B cell (primary cell): ENCODE measurements at places on chromosomes 1 and 21. TPM values are rescaled to one million over a fixed set of nuclear protein-coding genes. Genes with fewer than 3 reads are reported as not detected.

DNA sequence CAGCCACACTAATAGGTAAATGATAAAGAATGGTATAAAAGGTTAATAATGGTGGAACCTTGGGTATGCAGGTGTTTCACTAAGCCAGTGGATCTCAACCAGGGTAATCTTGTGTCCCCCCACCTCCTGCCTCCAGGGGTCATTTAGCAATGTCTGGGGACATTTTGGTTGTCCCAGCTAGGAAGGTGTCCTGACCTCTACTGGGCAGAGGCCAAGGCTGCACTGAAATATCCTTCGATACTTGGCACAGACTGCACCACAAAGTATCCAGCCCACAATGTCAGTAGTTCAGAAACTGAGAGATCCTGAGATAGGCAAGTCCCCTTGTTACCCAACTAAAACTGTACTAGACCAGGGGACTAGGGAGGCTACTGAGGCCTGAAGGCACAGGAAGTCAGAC, 113.6 kb upstream of the TIAM1 start:
- no peaks in the 10 kb centered on the region for H3K36me3 ChIP-seq
- H3K27ac ChIP-seq, result no peak overlapping the region
- no peak for DNase-seq
- H3K27me3 ChIP-seq, result no peaks in the 10 kb centered on the region

DNA sequence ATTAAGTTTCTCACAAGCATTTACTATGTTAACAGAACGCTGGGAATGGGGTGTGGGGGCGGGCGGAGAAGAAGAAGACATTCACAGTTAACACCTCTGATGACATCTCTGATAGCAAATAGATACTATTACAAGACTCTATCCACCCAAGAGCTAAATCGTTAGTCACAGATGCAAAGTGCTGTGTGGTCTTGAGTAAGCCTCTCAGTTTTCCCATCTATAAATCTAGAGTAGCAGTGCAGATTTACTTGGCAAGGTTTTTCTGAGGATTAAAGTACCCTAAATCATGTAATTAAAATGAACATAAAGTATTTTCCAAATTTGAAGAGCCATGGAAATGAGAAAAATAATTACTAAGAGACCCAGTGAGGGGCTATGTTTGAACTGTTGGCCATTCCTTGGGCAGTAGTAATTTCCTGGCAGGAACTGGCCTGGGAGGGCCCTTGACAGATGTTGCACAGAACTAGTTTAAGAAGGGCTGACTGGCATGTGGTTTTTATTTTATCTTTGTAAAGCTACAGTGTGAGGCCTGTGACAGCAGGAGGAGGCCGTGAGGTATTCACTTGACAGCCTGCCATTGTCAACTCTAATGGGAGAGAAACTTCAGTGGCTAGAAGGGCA, 58.7 kb upstream of the APOBEC4 start:
- H3K4me1 ChIP-seq, result no peaks in the 10 kb centered on the region
- no peak for DNase-seq
- H3K27me3 ChIP-seq, result no peaks in the 10 kb centered on the region
- H3K4me3 ChIP-seq, result no peak overlapping the region
- no peak overlapping the region for H3K27ac ChIP-seq

- H3K4me3 ChIP-seq, result no peak overlapping the region
- no peak overlapping the region for H3K27ac ChIP-seq
- DNase-seq, result no peak
- H3K27me3 ChIP-seq, result no peaks in the 10 kb centered on the region
- H3K36me3 ChIP-seq, result peaks cover 74% of the 10 kb centered on the region
- no peaks in the 10 kb centered on the region for H3K4me1 ChIP-seq
Observed at GRCh38 chr21:46349134-46349760, 25.3 kb downstream of the PCNT start.

SLC9C2 gene
- not detected in 2 replicates for total RNA-seq

GRCh38 chr1:208213786-208214185, 30.4 kb downstream of the PLXNA2 start:
- H3K27ac ChIP-seq, result no peak overlapping the region
- H3K4me3 ChIP-seq, result no peak overlapping the region
- H3K36me3 ChIP-seq, result no peaks in the 10 kb centered on the region
- no peak for DNase-seq
- no peaks in the 10 kb centered on the region for H3K27me3 ChIP-seq

DNA sequence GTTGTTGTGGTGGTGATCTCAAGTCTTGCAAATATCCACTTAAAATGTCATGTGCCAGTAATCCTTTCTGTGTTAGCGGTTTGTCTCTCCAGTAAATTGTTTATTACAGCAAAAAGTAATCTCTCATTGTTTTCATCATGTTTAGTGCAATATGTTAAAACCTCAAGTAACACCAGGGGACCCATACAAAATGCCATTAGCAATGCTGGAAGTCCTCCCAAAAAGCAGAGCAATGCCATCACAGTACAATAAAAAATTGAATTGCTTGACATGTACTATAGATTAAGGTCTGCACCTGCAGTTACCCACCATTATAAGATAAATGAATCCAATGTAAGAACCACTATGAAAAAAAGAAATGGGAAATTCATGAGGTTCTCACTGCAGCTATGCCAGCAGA, 1606.5 kb downstream of the BRINP3 start:
- no peaks in the 10 kb centered on the region for H3K27me3 ChIP-seq
- no peaks in the 10 kb centered on the region for H3K4me1 ChIP-seq
- H3K4me3 ChIP-seq, result no peak overlapping the region
- no peaks in the 10 kb centered on the region for H3K36me3 ChIP-seq

GRCh38 chr21:17433730-17434129, 79.1 kb upstream of the CXADR start:
- no peaks in the 10 kb centered on the region for H3K36me3 ChIP-seq
- no peaks in the 10 kb centered on the region for H3K27me3 ChIP-seq
- H3K27ac ChIP-seq, result no peak overlapping the region
- no peak for DNase-seq

SLC44A3 gene
- not detected in 2 replicates for total RNA-seq

- no peak overlapping the region for H3K4me3 ChIP-seq
- no peak overlapping the region for H3K27ac ChIP-seq
- H3K4me1 ChIP-seq, result peaks cover 4% of the 10 kb centered on the region
- DNase-seq, result no peak
Observed at GRCh38 chr1:201898992-201899391, 10.3 kb downstream of the SHISA4 start.

- DNase-seq, result no peak
- no peak overlapping the region for H3K27ac ChIP-seq
- H3K4me3 ChIP-seq, result no peak overlapping the region
Observed at GRCh38 chr1:245356891-245357585, 202.3 kb downstream of the KIF26B start.

- no peaks in the 10 kb centered on the region for H3K4me1 ChIP-seq
- no peak overlapping the region for H3K4me3 ChIP-seq
- no peaks in the 10 kb centered on the region for H3K27me3 ChIP-seq
- DNase-seq, result no peak
Observed at GRCh38 chr1:5265438-5266075, 611.1 kb downstream of the AJAP1 start.

DNA sequence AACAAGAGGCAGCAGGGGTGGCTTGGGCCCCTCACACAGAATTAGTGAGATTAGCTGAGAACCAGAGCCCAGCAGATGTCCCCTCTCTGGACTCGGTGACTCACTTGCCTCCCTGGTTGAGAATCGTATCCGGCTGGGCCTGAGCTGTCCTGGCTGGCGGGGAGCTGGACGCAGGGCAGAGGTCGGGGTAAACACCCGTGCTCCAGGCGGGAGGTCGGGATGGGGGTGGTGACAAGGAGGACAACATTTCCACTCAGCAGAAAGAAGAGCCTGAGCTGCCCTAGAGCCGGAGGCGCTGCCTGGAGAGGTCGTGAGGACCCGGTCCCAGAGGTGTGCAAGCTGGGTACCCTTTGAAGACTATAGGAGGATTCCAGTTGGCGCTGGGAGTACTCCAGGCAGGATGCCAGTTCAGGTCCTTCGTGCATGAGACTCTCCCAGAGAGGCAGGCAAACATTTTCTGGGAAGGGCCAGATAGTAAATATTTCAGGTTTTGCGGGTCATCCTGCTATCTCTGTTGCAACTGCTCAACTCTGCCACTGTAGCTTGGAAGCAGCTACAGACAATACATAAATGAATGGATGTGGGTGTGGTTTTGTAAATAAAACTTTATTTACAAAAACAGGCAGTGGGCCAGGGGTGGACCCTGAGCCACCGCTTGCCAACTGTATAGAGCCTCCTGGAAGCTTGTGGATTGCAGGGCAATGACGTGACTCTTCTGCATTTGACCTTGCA, 116.8 kb upstream of the WNT4 start:
- peaks cover 10% of the 10 kb centered on the region for H3K4me1 ChIP-seq
- H3K27me3 ChIP-seq, result no peaks in the 10 kb centered on the region
- no peak for DNase-seq
- H3K27ac ChIP-seq, result no peak overlapping the region
- no peak overlapping the region for H3K4me3 ChIP-seq

- H3K36me3 ChIP-seq, result no peaks in the 10 kb centered on the region
- no peak overlapping the region for H3K4me3 ChIP-seq
- H3K27ac ChIP-seq, result no peak overlapping the region
- no peaks in the 10 kb centered on the region for H3K27me3 ChIP-seq
- DNase-seq, result no peak
- H3K4me1 ChIP-seq, result no peaks in the 10 kb centered on the region
Observed at GRCh38 chr1:79122521-79122920, 116.0 kb upstream of the ADGRL4 start.

GRCh38 chr1:11654939-11655808, 497 bp downstream of the FBXO44 start:
- no peaks in the 10 kb centered on the region for H3K36me3 ChIP-seq
- H3K27me3 ChIP-seq, result no peaks in the 10 kb centered on the region
- DNase-seq, result no peak
- H3K4me1 ChIP-seq, result peaks cover 14% of the 10 kb centered on the region
- no peak overlapping the region for H3K27ac ChIP-seq

DNA sequence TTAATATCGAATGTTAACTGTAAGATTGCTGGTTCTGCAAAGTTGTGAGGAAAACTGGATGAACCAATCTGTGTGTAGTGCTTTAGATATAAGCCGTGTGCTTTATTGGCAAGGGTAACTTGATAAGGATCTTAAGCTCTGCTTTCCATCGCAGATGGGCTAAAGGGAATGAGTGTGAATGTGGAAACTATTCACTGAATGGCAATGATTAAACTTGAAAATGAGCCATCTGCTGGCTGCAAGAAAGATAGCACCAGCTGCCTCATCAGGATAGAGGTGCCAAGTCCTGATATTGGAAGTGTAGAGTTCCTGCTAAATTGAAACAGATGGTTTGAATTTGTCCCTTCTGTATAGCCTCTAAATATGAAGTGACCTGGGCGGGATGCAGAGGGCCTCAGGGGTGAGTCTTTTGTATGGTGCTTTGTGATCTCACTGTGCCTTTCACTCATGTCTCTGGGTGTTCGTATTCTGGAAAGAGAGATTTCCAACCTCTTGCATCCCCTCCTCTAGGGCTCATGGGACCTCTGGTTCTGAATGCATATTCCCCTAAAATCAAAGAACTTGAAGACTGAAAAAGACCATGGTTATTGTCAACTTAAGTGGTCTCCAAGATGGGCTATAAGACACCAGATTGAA, 9.2 kb downstream of the FCRL3 start:
- H3K36me3 ChIP-seq, result no peaks in the 10 kb centered on the region
- no peak overlapping the region for H3K4me3 ChIP-seq
- peak overlapping the region; percentile 32 for H3K27ac ChIP-seq
- H3K4me1 ChIP-seq, result peaks cover 68% of the 10 kb centered on the region

KAZN gene
- 0.39 and 0.90 TPM in 2 replicates for total RNA-seq
